ENCODE measurements at places on chromosomes 1 and 21.

DNA sequence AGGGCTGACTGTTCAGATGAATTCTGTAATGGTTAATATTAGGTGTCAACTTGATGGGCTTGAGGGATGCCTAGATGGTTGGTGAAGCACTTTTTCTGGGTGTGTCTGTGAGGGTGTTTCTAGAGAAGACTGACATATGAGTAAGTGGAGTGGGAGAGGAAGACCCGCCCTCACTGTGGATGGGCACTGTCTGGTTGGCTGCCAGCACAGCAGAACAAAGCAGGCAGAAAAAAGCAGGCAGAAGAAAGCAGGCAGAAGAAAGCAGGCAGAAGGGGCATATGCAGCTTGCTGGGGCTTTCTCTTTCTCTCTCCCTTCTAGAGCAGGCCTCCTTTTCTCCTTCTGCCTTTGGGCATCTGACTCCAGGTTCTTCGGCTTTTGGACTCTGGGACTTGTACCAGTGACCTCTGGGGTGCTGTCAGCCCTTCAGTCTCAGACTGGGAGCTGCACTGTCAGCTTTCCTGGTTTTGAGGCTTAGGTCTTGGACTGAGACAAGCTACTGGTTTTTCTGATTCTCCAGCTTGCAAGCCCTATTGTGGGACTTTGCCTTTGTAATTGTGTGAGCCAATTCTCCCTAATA, 42.9 kb upstream of the CD2 start:
- DNase-seq = no peak

GRCh38 chr1:7234471-7234755, 449.2 kb downstream of the CAMTA1 start:
- no peak for DNase-seq

- no peak for DNase-seq
Measured at GRCh38 chr21:44443891-44444285, 11.4 kb upstream of the LRRC3 start.

DNA sequence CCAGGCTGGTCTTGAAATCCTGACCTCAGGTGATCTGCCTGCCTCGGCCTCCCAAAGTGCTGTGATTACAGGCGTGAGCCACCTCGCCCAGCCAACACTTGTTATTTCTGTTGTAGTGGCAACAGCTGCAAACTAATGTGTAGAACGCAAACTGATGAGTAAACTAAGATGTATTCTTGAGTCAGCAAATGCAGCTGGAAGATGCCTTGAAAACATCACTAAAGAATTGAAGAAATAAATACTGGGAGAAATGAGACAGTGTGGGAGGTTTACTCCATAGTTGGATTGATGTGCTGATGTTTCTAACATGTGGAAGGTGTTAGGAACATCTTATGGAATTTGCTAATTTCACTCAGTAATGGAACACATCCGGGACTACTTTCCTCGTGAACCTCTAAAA, 61.3 kb upstream of the KCNE2 start:
- no peak for DNase-seq

DNA sequence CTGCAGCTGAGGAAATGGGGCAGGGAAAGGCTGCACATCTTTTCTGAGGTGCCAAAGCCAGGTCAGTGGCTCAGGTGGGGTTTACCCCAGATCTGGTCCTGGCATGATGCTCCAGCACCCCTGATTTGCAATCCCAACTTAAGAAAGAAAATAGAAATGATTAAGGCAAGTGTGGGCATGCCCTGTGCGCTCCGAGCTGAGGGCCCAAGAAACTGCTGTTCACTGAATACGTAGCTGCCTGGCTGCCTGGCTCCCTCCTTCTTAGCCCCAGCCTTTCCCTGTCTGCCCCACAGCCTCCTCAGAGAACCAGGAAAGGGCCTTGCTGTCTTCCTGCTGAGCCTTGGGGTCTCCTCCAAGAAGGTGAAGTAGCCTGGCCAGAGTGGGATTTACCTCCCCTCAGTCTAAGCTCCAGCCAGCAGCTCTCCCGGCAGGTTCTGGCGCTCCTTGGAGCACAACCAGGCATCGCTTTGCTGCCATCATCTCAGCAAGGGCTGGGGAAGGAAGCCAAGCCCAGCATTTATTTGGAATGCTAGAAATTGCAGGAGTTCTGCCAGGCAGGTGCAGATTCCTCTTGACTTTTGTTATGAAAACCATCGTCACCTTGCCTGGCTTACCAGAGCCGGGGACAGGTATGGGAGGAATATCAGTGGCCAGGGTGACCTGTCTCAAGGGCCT, 51.3 kb upstream of the SELENON start:
- no peak for DNase-seq

GRCh38 chr1:50228871-50229384, 120.2 kb downstream of the ELAVL4 start:
- DNase-seq = no peak

- peak; percentile 54 for DNase-seq
Measured at GRCh38 chr1:234730770-234731568, 121.0 kb upstream of the IRF2BP2 start.
